ENCODE measurements at places on chromosomes 12 and 14.

DNA sequence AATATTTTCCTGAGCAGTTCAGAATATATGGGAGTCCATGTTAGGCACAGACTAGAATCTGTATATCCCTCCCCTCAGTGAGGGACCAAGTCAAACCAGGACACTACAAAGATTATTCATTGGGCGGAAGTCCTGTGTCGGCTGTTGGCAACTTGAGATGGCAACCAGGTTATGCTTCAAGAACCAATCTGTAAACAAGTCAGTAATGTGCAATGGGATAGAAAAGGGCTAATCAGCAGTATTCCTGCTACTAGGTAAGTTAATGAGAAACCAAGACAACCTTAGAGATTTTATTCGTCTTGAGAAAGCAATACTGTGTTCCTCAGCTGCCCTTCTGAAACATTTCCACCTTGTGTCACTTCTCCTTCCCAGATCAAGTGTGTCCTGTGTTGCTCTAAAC is 26.4 kb downstream of the ARG2 start:
- no peak for DNase-seq

GRCh38 chr12:6038160-6038559 is 86.3 kb downstream of the VWF start:
- DNase-seq, result no peak

GRCh38 chr14:39683691-39684260 is 251.5 kb upstream of the FBXO33 start:
- no peak for DNase-seq

GRCh38 chr14:61476754-61477410 is 155.5 kb downstream of the PRKCH start:
- DNase-seq, result no peak

DNA sequence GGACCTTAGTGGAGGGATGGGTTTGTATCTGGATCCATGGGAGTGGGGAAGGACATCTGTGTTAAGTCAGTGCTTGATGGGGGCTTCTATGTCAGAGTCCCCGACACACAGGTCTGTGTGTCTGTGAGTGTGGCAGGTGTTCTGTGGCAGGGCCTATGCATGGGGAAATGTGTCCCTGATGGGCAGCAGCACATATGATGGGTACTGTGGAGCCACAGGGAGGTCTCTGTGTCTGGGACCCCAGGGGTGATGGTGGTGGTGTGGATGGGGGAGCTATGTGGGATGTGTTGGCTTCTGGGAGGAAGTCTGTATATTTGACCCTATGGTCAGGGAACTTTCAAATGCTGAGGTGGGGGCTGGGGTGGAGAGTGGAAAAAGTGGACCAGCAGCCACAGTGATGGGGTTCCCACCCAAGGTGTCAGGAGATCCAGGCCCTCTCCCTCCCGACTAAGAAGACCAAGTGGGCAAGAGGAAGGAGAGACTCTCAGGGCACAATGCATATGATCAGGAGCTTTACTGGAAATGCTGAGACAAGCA is 16.5 kb downstream of the KRT7 start:
- DNase-seq, result no peak

- DNase-seq, result no peak
Observed at GRCh38 chr14:26174395-26174794, 423.4 kb downstream of the NOVA1 start.

- DNase-seq, result no peak
Observed at GRCh38 chr12:92136965-92137721, 8.5 kb downstream of the BTG1 start.

DNA sequence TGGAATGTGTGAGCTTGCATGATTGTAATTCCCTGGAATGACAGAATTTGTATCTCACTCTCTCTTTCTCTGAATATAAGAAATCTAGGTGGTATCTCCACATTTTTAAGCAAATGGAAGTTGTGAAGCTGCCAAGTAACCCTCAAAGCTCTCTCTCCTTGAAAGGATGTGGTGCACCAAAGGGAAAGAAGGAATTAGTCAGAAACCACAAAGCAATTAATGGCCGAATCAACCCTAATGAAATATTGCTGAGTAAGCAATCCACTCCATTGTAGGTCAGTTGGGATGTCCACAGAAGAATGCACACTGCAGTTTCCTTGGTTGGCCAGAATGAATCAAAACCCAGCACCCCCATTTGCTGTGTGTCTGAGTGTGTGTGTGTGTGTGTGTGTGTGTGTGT is 153.5 kb downstream of the KCNA5 start:
- DNase-seq, result no peak

GRCh38 chr12:71476513-71476912 is 36.9 kb downstream of the LGR5 start:
- no peak for DNase-seq

GRCh38 chr14:70601162-70601561 is 707 bp upstream of the MED6 start:
- DNase-seq, result no peak

GRCh38 chr12:75526655-75527511 is 15.5 kb upstream of the KRR1 start:
- DNase-seq, result no peak

DNA sequence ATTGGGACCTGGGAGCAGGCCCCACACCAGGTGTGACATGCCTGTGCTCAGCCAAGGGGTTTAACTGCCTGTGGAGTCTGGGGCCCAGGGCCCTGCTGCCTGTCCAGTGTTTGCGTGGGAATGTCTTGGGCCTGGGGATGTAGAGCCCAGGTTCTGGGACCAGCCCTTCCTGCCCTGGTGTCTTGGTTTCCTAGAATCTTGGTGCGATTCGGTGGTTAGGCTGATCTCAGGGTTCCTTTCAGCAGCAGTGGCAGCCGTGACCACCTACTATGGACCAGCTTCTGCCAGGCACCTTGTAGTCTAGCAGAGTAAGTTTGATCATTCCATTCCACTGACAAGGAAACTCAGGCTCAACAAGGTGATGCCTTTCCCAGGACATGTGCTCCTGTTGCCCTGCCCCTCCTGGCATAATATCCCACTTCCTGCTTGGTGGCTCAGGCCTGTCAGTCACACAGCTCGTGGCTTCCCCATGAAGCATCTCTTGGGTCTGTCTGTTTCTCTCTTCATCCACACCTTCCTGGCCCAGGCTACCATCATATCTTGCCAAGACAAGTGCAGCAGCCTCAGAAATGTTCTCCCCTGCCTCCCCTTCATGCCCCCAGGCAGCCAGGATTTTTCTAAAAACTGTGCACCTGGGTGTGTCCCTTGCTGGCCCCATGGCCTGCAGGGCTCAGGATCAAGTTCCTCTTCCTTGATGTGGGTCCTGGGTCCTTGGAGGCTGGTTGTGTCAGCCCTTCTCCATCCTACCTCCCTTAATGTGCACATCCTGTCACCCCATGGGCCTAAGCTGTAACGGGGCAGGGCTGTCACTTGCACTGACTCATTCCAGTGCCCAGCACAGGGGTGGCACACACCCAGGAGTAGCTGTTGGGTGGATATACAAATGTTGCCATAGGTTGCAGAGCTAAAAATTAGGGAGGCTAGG is 101.6 kb downstream of the SLC25A47 start:
- DNase-seq, result no peak

DNA sequence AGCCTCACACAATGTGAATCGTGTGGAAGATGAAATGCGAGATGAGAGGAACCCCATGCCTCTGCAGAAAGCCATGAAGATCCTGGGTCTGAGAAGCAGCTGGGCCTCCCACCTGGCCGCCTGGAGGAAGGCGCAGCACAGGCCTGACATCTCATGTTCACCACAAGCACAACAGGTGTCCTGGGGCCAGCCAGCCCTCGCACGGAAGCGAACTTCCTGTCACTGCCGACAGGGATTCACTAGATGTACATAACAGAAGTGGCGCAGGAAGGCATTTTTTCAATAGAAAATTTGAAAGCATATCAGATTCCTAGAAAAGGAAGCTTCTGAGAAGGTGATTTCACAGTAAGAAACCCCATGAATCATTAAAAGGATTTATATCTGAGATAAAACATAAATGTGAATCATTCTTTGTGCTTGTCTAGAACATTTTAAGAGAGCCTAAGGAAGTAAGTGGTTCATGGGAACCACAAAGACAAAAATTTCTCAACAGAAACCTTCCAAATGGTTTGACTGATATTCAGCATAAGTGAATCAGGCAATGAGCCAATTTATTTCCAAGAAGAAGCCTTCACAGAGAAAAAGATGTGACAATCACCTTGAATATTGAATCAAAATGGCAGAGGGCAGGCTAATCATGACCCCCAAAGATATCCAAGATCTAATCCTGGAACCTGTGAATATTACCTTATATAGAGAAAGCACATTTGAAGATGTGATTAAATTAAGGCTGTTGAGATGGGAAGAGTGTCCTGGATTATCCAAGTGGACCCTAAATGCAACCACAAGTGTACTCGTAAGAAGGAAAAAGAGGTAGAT is 311.9 kb downstream of the DUSP6 start:
- no peak for DNase-seq
